ENCODE measurements at places on chromosomes 12 and 14. TPM values are rescaled to one million over a fixed set of nuclear protein-coding genes. Genes with fewer than 3 reads are reported as not detected.

- no peak for DNase-seq
Observed at GRCh38 chr14:21191809-21192446, 36.1 kb upstream of the OR5AU1 start.

- peak; percentile 26 for DNase-seq
Observed at GRCh38 chr14:67186789-67187584, 2.3 kb upstream of the GARIN2 start.

- DNase-seq, result no peak
Observed at GRCh38 chr12:101749657-101750056, 10.4 kb upstream of the SYCP3 start.

- DNase-seq, result no peak
Observed at GRCh38 chr14:33393231-33393894, 454.7 kb downstream of the NPAS3 start.

DNA sequence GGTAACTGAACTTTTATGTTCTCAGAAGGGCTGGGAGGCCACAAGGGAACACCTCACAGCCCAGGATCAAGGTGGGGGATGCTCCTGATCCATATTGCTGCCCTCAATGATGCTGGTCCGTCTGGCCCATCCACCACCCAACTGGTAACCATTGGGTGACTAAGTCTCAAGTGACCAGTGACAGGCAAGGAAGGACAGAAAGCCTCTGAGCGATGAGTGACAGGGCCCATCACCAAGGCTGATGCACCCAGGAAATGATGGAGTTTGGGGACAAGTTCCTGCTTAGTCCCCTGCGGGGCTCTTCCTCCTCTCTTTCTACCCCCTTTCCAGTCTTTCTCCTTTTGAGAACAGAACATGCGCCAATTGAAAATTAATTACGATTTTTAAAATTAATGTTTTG, 2.6 kb upstream of the MMP19 start:
- no peak for DNase-seq

- no peak for DNase-seq
Observed at GRCh38 chr12:104738331-104738730, 219.8 kb downstream of the SLC41A2 start.

DNA sequence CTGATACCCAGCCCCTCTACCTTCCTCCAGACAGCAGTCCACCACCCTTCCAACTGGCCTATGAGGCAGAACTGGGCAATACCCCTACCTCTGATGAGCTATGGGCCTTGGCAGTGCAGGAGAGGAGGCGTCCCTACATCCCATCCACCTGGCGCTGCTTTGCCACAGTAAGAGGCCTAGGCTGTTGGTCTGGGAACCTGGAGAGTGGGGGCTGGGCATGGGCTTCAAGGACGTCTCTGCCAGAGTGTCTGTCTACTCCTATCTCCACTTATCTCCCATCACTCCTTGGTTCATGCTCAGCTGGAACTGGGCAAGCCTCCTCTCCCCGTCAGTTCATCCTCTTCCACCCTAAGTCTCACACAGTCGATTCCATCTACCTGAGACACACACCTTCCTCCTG, 6.5 kb downstream of the AMHR2 start:
- DNase-seq, result no peak

- no peak for DNase-seq
Observed at GRCh38 chr12:10135126-10135525, 5.1 kb upstream of the CLEC7A start.

DNA sequence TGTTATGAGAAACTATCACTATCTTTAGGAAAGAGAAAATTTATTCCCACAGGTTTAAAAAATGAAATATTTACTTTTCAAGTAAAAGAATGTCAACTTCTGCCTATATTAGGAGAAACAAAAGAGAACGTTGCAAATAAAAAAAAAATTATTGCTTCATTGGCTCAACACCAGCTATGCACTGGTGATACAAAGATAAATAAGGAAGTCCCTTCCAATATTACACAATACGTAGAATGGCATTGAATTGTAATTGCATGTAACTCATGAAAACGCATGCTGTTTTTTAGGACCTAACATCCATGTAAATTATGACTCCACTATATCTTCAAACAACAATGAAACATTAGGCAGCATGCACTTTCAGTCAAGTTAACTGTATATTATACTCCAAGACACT, 56.4 kb upstream of the RERGL start:
- no peak for DNase-seq

DNA sequence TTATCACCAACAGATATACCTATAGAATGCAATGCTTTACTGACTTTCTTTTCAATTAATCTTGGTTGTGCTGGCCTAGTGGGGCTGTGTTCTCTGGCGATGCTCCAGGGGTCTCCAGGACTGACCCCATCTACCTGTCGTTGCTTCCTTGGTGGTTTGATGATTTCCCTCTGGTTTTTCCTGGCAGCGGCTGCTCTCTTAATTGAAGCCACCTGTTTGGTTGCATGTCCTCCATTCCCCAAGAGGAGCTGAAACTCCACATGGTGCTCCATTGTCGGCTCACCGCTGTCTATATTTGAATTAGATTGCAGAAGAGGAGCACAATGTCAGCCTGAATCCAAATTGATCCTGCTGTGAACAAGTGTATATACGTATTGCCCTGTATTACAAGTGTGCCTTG, 7.1 kb upstream of the IFNG-AS1 start:
- DNase-seq, result no peak

DNA sequence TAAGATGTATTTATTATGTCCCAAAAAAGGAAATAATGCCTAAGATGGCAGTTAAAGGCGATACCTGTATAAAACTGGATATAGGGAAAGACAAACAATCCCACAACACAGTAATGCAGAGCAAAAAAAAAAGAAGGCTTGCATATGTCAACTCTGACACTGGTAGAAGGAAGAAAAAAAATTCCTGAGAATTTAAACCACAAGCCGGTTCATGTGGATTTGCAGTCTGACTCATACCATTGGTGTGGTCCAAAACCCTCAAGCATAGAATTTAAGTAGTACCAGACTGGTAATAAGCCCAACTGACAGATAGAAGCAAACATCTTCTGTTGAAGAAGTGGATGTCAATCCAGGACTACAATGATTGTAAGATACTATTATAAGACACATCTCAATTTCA, 7.2 kb downstream of the DNAI7 start:
- DNase-seq, result no peak

DNA sequence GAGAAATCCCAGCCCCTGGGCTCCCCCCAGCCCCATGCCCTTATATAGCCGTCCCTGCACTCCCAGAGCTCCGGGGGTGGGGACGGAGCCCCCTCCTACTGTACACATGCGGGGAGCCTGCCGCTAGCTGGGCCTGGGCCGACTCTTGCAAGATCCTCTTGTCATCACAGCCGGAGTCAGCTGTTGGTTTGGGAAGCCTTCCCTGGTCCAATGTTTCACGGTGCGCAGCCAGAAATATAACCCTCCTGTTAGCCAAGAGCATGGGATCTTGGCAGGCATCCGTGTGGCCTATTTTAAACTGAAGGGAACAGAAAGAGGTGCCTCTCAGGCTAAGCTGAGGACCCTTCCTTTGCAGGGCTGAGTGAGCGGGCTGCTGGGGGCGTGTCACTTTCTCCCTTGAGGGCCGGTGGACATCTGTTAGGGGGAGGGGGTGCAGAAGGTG, 175.3 kb downstream of the TSPAN9 start:
- no peak for DNase-seq

DNA sequence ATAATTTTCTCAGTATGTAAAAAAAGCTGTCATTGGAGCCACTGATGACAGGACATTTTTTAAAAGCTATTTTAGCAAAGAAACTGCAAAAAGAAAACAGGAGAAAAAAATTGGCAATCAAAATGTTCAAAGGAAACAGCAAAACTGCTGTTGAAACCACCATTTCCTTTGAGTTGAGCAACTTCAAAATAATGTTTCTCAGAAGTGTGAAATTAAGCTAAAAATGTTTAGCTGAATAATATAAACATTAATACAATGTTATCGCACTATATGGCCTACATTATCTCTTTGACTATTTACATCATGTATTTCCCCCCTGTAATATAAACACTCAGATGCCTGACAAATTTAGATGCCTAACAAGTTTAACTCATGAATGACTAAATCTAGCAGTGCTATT, 23.4 kb upstream of the GLIPR1 start:
- no peak for DNase-seq

DNA sequence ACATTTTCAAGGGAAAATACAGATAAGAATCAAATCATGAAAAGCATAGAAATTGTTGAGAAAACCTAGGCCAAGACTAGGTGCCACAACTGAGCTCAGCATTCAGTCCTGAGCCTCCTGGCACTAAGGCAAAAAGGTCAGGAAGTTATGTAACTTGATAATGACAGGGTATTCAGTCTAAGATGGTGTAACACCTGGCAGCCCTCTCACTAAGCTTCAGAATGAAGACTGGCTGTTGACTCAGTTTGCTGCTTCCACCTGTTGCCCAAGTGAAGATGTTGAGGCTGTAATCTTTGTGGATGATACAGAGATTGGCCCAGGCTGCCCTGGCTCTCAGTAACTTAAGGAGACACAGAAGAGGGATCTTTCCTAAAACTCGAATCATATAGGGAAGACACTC, 19.6 kb downstream of the PROX2 start:
- DNase-seq, result no peak

DNA sequence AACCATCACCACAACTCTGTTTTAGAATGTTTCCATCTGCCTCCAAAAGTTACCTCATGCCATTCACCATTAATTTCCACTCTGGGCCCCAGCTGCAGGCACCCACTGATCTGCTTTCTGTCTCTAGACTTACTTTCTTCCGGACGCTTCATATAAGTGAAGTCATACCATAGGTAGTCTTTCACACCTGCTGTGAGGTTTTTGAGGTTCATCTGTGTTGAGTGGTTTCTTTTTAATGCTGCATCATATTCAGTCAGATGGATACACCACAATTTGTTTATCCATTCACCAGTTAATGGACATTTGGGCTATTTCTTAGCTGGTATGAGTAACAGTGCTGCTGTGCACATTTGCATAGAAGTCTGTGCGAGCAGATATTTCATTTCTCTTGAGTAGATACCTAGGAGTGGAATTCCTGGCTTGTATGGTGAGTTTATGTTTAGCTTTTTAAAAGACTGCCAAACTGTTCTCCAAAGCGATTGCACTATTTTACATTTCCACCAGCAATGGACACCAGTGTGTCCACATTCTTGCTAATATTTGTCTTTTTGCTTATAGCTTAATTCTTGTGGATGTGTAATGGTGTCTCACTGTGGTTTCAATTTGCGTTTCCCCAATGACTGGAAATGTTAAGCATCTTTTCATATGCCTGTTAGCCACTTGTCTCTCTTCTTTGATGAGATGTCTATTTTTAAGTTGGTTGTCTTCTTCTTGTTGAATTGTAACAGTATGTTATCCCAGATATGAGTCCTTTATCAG, 48.3 kb downstream of the ZFYVE21 start:
- DNase-seq, result no peak

GRCh38 chr12:55850893-55851292, 8.2 kb upstream of the MMP19 start:
- no peak for DNase-seq

DNA sequence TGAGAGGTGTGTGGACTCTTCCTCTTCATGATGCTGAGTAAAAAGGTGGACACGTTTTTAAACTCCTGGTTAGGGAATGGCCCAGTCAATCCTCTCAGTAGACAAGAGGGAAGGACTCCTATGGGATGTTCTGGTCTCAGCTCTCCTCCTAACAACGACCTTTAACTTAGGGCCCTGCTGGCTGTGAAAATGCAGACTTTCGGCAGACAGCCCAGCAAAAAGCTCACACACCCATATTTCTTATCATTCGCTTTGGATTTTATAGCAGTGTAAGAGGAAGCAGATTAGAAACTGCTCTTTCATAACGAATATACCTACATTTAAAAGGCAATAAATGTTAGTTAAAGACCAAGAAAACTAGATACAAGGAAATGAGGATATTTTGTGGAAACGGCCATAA, 18.0 kb upstream of the YARS2 start:
- DNase-seq, result no peak

GRCh38 chr12:12985817-12986408, 14.2 kb downstream of the HEBP1 start:
- DNase-seq, result no peak

- DNase-seq, result no peak
Observed at GRCh38 chr14:40903709-40904108, 703.0 kb upstream of the LRFN5 start.

GRCh38 chr14:67764496-67764895, 51.9 kb downstream of the ZFYVE26 start:
- DNase-seq, result no peak

DNA sequence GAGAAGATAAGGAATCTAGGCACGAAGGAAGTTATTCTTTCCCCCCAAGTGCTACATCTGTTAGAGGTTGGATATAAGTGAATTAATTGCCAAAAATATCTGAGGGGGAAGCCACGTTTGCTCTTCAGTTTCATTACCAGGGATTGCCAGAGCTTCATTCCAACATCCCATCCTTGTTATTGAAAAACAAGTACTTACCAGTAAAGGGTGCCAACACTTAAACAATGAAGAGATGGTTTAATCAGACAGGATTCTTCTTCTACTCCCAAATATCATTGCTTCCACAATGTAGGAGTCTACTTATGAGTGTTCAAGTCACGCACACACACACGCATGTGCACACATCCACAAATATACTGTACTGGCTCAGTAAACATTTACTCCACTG, 312.4 kb downstream of the RPAP3 start:
- DNase-seq, result no peak

GRCh38 chr12:120536064-120536791, 2.1 kb downstream of the RNF10 start:
- DNase-seq, result no peak

DNA sequence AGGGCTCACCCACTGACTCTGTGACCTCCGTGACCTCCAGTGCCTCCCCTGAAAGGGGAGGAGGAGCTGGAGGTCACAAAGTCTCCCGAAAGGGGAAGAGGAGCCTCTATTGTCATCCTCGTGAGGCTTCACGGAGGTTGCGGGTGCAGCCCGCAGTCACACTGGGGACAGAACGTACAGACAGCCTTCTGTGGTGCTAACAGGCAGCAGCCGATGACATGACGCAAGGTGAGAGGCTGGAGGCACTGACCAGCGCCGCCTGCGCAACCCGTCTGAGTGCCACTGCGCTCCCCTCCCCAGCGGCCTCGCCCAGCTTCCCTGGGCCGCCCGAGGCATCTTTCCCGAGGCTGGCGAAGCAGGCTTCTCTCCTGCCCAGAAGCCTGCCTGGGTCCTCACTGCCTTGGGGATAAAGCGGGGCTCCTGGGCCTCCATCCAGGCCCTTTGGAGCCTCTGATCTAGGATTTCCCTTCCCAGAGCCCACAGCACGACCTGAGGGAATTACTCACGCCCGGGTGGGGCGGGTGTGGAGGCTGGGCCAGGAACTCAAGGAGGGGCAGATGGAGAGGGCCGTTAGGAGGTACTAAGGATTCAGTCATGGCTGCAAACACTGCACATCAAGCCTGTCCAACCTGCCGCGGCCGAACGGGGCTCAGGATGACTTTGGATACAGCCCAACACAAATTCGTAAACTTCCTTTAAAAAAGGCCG, 12.3 kb upstream of the LBHD2 start:
- DNase-seq, result no peak

- DNase-seq, result no peak
Observed at GRCh38 chr12:86407620-86408208, 151.5 kb upstream of the MGAT4C start.

The CD163L1 gene
- polyA plus RNA-seq, result 0.30 TPM

The TRPV4 gene
- polyA plus RNA-seq, result 0.46 TPM

The DPPA3 gene
- polyA plus RNA-seq, result not detected

The CLMN gene
- 2.9 TPM for polyA plus RNA-seq

The ABHD4 gene
- polyA plus RNA-seq, result 13.9 TPM

The TAS2R8 gene
- not detected for polyA plus RNA-seq

The BCAT1 gene
- 3.3 TPM for polyA plus RNA-seq

The EPYC gene
- not detected for polyA plus RNA-seq

The KLRG1 gene
- 0.54 TPM for polyA plus RNA-seq

The HOXC10 gene
- polyA plus RNA-seq, result 33.1 TPM

The CCDC198 gene
- polyA plus RNA-seq, result not detected

The LTB4R gene
- polyA plus RNA-seq, result 14.6 TPM

The PLEK2 gene
- polyA plus RNA-seq, result 127 TPM

The NGB gene
- polyA plus RNA-seq, result not detected

The ALG10 gene
- 7.5 TPM for polyA plus RNA-seq
